ENCODE measurements at places on chromosomes 7 and 10.

GRCh38 chr10:101040061-101040460 lies 9.0 kb downstream of the SFXN3 start:
- DNase-seq: no peak

GRCh38 chr10:110993024-110993693 lies 73.8 kb downstream of the SHOC2 start:
- no peak for DNase-seq

GRCh38 chr10:113389969-113390368 lies 162.9 kb upstream of the HABP2 start:
- no peak for DNase-seq

GRCh38 chr7:112372101-112372500 lies 78.2 kb upstream of the IFRD1 start:
- DNase-seq: no peak

- no peak for DNase-seq
Observed at GRCh38 chr10:30396293-30396692, 37.7 kb upstream of the MAP3K8 start.

GRCh38 chr10:12484002-12484918 lies 134.9 kb downstream of the CAMK1D start:
- peak; percentile 43 for DNase-seq

- no peak for DNase-seq
Observed at GRCh38 chr10:11899067-11899876, 76.1 kb downstream of the PROSER2 start.

- no peak for DNase-seq
Observed at GRCh38 chr7:113015034-113015645, 71.5 kb downstream of the GPR85 start.

DNA sequence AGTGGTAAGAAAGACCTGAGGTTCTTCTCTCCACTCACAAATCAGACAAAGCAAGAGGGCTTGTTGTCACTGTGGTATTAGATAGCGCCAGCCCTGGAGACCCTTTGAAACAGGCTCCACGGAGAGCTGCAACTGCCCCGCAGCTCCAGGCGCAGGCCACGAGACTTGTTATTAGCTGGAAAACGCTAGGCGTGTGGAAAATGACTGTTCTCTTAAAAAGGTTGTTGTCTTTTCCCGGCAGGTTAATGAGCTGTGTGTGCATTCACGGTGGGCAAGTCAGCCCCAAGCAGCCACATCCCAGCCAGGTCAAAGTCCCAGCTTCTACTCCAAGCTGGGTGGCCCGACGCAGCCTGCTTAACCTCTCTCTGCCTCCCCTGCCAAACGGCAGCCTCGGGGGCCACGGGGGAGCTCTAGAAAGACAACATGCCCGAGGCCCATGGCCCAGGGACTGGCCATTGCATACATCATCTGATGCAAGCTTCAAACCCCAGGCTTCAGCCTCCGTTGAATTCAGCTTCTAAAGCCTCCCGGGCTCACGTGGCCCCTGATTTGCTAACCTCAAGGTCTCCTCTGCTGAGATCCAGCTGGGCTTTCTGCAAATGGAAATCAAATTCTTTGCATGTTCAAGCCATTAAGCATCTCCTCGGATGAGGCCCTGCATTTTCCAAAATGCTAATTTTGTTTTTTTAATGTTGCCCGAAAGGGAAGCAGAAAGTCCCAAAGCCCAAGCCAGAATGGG lies 61.3 kb upstream of the DNAAF5 start:
- no peak for DNase-seq
